ENCODE measurements at places on chromosomes 5 and 9. TPM values are rescaled to one million over a fixed set of nuclear protein-coding genes. Genes with fewer than 3 reads are reported as not detected.

Gene C9orf43
- 0.35 TPM for total RNA-seq

Gene PAEP
- not detected for total RNA-seq

Gene RASGRF2
- 10.3 TPM for total RNA-seq

Gene LRRC70
- total RNA-seq, result 4.6 TPM

Gene CD14
- total RNA-seq, result not detected

Gene C5orf58
- not detected for total RNA-seq

Gene CTSV
- 0.17 TPM for total RNA-seq

DNA sequence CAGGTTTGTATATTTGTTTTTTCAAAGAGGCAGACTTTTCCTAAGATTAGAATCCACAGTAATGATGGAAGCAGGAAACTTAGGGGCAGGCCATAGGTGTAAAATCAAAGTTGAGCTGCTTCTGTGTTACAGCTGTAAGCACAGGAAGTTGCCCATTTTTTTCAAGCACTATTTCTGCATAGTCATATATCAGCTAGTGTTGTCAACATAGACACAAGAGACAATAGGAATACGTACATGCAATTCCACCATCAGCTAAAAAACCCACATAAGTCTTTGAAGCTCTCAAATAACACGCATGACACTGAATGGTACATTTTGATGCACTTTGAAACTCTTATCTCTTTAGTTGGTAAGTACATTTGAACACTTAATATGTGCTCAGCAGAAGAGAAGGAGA lies 20.2 kb upstream of the SMIM15 start:
- H3K4me3 ChIP-seq, result no peak overlapping the region
- peaks cover 4% of the 10 kb centered on the region for H3K27me3 ChIP-seq
- H3K4me1 ChIP-seq, result no peaks in the 10 kb centered on the region
- no peaks in the 10 kb centered on the region for H3K36me3 ChIP-seq

- no peaks in the 10 kb centered on the region for H3K4me1 ChIP-seq
- H3K36me3 ChIP-seq, result no peaks in the 10 kb centered on the region
- no peak for DNase-seq
- H3K27me3 ChIP-seq, result peaks cover 18% of the 10 kb centered on the region
- H3K4me3 ChIP-seq, result no peak overlapping the region
Measured at GRCh38 chr5:158054223-158055110, 195.5 kb upstream of the CLINT1 start.

- H3K4me3 ChIP-seq, result no peak overlapping the region
- H3K27ac ChIP-seq, result no peak overlapping the region
- no peaks in the 10 kb centered on the region for H3K4me1 ChIP-seq
- H3K36me3 ChIP-seq, result no peaks in the 10 kb centered on the region
- DNase-seq, result no peak
Measured at GRCh38 chr5:156762771-156763170, 87.3 kb upstream of the PPP1R2B start.

DNA sequence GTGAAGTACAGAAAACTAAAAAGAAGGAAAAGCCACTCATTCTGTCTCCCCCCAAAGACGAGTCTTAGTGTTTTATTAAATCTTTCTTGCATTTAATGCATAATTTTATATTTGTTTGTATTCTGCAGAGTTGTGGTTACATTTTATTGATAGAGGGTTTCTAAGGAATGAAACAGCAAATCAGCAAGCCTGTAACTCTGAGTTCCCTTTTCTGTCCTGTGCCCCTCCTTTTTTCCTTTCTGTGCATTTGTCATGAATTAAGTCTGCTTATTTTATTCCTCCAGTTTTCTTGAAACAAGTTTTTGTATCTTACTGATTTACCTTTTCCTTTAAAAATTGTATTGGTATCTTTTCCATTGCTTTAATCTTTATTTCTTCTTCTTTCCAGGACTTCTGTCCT lies 132.8 kb downstream of the MUSK start:
- no peak for DNase-seq
- H3K27ac ChIP-seq, result no peak overlapping the region
- no peaks in the 10 kb centered on the region for H3K36me3 ChIP-seq
- no peaks in the 10 kb centered on the region for H3K27me3 ChIP-seq
- no peaks in the 10 kb centered on the region for H3K4me1 ChIP-seq
- no peak overlapping the region for H3K4me3 ChIP-seq

DNA sequence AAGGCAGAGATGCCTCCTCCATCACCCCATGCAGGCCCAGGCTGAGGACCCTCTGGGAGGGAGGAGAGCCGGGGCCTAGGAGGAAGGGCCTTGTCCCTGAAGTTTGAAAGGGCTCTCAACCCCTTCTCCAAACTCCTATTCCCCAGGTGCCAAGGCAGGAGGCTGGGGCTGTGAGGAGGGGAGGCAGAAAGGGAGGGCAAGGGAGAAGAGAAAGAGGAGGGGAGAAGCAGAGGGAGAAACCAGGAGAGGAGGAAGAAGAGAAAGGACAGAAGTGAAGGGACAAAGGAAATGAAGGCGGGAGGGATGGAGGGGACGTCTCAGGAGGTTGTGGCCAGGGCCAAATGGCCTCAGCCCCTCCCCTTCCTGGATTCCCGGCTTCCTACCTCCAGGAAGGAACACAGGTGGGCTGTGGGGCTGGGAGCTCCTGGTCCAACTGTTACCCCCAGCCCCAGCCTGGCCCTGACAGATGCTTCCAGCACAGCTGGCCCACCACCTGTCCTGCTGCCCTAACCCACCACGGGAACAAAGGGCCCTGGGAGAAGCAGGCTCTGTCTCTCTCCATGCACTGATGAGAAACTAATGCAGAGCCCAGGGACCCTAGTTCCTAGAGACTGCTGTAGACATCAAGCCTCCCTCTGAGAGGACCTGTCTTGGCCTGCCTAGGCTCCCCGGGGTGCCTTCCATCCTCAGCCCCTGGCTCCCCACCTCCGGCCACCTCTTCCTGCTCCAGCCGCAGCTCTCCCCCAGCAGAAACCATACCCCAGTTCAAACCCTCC lies 3.5 kb downstream of the DBN1 start:
- no peak for DNase-seq
- H3K27ac ChIP-seq, result no peak overlapping the region
- H3K4me3 ChIP-seq, result no peak overlapping the region
- peaks cover 10% of the 10 kb centered on the region for H3K4me1 ChIP-seq
- H3K36me3 ChIP-seq, result no peaks in the 10 kb centered on the region

GRCh38 chr5:163342306-163342705 lies 95.1 kb upstream of the CCNG1 start:
- H3K36me3 ChIP-seq, result no peaks in the 10 kb centered on the region
- H3K27ac ChIP-seq, result no peak overlapping the region
- H3K4me1 ChIP-seq, result no peaks in the 10 kb centered on the region
- DNase-seq, result no peak
- H3K27me3 ChIP-seq, result peaks cover 2% of the 10 kb centered on the region
- H3K4me3 ChIP-seq, result no peak overlapping the region

- peaks cover 15% of the 10 kb centered on the region for H3K4me1 ChIP-seq
- peaks cover 20% of the 10 kb centered on the region for H3K36me3 ChIP-seq
- no peak overlapping the region for H3K4me3 ChIP-seq
- no peak overlapping the region for H3K27ac ChIP-seq
- DNase-seq, result no peak
Measured at GRCh38 chr5:37724395-37725125, 115.3 kb downstream of the GDNF start.

All from CD4-positive, CD25-positive, alpha-beta regulatory T cell (primary cell).